Neural crest cell (in vitro differentiated cells): ENCODE measurements at places on chromosomes 16 and 17.

DNA sequence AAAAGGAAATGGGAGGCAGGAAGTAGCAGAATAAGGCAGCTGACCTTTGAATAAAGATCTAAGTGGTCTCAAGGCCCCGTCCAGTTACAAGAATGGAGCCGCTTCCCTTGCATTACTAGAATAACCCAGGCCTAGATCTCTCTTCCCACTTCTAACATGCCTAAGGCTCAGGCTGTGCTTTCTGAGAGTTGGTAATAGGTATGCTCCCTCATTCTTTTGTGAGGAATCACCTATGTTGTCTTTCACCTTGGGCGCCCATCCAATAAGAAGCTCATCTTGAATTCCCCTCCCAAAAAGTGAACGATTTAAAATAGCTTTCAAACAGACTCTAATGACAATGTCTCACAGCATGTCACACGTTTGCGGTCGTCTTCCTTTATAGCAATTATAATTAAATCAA, 101.2 kb downstream of the KCNJ2 start:
- no peak for DNase-seq

DNA sequence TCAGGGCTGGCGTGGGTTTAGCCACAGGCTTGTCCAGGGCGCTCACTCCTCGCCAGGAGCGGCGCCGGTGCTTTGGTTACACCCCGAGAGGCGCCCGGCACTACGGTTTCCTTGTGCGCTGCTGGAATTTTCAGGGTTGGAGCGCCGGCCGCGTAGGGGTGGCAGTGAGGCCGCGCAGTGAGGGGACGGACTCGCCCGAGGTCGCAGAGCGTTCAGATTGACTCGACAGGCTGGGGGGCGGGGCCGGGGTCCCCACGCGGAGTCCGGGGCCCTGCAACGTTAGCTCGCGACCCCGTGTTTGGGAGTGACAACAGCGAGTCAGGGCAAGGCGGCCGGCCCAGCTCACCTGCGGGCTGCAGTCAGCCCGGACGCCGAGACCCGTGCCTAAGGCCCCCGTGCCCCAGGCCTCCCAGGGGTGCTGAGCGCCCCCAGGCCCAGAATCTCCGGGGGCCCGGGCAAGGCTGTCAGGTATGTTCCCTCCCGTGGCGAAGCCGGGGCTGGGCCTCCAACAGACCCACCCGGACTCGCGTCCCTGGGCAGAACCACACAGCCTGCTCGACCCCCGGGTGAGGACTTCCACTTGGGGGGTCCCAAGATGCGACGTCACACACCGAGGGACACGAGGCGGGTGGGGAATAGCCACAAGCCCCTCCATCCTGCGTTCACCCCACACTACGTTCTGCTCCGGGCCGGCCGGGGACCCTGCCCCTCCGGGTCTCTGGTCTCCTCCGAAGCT, 1.3 kb upstream of the ACTG1 start:
- peak; percentile 60 for DNase-seq

DNA sequence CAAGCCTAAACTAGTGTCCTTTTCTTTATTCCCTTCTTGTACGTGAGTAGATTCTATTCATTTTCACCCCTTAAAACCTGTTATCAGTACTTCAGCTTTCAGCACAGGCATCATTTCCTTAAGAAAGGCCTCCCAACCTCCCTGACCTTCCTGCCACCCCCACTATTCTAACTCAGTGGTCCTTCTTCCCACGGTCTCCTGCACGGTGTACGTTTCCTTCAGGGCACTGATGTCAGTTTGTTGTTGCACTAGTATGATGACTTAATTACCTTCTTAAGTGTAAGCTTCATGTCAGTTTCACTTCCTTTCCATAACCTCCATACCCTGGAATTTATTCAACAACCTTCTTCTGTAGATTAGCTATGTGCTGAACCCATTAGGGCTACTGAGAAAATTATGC, 484.2 kb downstream of the HS3ST4 start:
- DNase-seq = no peak

DNA sequence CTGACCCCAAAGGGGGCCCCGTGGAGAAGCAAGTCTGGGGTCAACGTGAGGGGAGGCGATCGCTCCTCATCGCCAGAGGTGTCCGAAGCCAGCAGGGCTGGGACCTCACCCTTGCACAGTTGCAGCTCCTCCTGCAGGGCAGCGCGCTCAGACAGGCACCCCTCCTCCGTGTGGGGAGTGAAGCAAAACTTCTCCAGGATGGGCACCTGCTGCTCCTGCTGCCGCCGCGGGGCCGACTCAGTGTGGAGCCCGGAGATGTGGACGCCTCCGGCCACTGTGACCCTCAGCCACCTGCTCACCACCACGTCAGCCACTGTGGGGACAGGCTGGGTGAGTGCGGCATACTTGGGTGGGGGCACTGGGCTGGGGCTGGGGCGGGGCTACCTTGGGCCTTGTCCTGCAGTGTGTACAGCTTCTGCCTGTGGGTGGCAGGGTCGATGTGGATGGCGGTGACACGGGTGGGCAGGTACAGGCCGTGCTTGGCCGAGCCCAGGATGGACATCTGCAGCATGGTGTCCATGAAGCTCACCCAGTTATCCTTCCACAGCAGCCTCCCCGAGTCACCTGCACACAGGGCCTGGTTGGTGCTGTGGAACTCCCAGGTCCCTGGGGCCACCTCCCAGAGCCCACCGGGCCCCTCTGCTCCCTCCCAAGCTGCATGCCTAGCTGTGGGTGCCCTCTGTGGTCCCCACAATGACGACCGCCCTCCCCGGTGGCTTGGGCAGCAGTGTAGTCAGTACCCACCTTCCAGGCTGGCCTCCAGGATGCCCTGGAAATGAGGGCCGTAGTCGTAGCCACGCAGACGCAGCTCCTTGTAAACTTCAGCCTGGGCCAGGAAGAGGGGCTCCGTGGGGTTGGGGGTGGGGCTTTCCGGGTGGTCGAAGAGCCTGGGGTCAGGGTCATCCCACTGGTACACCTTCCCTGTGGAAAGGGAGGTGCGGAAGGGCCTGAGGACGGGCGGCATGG, 10.8 kb downstream of the FASN start:
- DNase-seq = no peak

GRCh38 chr17:67500261-67500660, 123.2 kb downstream of the PITPNC1 start:
- no peak for DNase-seq

- no peak for DNase-seq
These were observed 196.7 kb downstream of the CYB561 start for GRCh38 chr17:63249256-63250004.

- no peak for DNase-seq
These were observed 29.6 kb upstream of the ZFPM1 start for GRCh38 chr16:88423448-88423850.

DNA sequence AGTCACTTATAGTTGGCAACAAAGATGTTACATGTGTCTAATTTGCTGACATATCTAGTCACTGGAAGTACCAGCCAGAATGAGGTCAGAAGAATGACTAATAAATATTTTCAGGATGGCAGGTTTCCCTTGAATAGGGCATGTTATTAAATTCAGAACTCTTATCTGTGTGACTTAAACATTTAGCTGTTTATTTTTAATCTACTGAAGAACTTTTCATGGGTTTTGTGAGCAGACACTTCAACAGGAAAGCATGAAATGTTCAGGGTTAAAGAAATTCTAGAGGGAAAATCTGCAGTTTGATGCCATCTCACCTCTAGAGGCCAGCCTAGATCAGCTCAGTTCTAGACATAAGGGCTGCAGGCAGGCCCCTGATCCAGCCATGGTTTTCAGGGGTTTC, 13.2 kb downstream of the JPT2 start:
- DNase-seq = no peak

DNA sequence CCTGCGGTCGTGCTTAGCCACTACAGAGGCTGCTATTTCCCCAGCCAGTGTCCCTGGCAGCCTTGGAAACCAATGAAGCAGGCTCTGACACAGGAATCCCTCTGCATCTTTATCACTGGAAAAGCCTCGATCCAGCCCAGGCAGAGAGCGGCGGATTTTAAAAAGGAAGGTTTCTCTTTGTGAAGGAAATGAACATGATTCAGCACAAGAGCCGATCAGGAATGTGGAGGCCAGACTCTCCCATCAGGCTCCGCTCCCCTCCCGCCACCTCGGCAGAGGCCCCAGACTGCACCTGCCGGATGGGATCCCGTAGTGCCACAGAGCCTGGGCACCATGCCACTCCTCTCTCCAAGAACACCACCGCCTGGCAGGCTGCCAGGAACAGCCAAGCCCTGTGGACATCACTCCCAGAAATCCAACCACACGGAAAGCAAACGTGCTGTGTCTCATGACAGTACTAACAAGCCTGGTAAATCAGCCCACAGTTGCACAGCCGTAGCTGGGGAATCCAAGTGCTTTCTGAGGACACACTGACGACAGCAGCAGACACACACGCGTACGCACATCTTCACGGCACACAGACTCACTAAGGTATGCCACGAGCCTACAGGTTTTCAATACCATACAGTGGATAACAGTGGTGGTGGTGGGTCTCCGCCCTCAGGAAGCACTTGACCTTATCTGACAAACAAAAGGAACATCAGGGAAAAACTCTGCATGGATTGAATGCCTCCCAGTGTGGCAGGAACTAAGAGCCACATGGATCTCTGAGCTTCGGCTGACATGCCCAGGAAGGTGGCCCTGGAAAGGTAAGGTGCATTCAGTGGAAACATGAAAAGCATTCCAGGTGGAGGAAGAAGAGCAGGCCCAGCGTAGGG, 5.4 kb downstream of the LRRC75A start:
- no peak for DNase-seq

DNA sequence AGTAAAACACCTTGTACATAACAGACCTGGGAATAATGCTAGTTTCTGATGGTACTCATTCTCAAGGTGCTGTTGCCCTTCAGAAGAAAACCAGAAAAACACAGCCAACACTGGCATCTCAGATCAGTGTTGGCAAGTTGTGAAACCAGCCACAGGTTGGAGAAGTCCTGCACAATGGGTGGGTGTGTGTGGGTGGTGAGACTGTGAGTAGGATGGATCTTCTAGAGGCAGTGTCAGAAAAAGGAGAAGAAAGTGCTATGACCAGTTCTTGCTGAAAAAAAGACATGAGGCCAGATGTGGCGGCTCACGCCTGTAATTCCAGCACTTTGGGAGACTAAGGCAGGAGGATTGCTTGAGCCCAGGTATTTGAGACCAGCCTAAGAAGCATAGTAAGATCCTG, 35.2 kb upstream of the SMIM36 start:
- DNase-seq = no peak

GRCh38 chr16:2979669-2980226, 498 bp downstream of the PKMYT1 start:
- no peak for DNase-seq

DNA sequence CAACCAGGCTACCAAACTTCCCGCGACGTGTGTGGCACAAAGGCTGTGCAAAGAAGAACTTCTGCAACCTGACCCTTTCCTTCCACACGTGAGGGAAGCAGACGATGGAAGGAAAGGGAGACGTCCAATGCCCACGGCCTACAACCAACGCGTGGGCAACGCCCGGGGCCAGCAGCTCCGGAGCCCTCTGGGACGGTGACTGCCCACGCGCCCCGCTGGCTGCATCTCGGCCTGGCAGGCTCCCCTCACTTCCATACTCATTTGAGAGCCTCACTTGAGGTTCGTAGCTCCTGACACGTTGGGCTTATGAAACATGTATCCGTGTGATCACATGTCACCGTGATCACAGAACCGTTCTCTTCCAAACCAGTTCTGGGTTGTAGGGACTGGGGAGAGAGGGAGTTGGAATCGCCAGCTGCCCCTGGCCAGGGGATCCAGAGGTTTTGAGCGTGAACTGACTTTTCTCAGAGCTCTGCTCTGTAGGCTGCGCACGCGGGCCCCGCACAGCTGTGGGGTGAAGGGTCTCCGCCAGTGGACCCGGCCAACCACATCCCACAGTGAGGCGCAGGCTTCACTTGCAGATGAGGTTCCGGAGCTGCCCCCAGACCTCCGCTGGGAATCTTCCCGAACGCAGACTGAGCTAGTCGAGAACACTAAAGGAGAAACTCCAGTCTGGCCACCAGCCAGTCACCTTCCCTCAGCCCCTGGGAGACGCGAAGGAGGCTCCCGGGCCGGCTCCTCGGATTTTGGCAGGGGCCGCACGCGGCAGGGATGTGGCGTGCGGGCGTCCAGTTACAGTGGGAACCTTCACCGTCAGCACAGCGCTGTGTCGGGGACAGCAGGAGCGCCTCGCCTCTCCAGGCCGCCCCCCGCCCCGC, 1.0 kb downstream of the LMF1 start:
- DNase-seq = no peak
